MG63 (cell line): ENCODE measurements at places on chromosomes 3 and 15.

- no peak for DNase-seq
Observed at GRCh38 chr3:72756900-72757299, 91.3 kb downstream of the SHQ1 start.

DNA sequence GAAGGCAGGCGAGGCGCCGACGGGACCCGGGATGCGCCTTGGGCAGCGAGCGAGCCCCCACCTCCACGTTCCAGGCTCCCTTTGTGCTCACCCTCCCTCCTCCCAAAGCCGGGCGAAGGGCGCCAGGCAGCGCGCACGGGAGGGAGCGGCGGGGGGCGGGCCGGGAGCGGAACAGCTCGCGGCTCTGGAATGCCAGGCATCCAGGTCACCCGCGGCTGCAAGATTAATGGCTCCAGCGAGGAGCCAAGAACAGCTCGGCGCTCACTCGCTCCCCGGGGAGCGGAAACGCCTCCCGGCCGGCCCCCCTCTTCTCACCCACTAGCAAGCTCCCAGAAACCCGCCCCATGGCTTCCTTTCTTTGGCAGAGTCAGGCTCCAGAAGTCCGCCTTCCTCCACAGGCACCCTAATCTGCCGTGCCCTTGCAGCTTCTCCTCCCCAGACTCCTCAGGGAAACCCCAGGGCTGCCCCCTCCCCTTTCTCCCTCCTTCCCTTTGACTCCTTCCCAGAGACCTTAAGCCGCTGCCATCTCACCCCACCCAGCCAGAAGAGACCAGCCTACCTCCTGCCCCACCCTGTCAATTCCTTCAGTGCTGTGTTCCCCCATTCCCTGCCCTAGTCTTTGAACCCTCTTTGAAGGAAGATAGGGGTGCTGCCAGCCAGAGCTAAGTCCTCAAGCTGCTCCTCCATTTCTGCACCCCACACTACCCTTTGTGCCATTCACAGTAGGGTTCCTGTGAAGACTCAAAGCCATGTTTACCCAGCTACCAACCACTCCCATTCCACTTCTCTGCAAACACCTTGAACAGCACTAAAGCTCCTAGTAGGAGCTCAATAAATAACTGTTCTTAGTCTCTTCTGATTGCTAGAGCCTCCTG, 9.9 kb downstream of the AMOTL2 start:
- DNase-seq: peak; percentile 100

DNA sequence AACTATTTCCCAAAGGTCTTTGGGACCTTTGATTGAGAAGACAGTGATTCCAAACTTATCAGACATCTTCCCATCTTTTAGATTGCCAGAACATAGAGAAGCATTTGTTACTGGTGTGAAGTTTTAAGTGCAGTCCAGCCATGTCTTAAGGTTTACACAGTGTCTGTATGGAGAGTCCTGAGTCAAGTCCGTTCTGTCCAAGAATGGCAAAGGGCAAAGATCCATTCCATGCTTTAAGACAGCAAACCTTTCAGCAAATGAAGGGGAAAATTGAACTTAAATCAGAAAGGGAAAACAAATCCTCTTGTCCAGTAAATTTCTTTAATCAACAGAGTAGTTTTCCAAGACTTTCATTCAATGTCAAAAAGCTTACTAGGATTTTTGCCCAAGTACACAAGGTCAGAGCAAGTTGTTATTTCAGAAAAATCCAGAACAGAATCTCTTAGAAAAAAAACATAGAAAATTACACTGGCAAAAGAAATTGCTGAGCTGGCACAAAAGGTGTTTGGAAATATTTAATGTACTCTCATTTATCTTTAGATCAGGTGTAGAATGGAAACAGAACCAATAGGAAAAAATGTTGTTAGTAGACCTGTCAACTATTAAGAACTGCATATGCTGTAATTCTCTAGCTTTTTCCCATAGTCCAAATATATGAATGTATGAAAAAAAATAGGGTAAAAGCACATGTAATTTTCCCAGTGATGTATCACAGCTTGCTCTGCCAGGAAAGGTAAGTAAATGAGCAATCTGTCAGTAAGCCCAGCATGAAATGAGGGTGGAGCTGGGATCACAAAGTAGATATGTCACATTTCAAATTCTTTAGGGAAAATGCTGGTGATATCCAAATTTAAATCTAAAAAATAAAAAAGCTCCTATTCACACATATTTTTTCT, 1099.9 kb downstream of the TUSC7 start:
- DNase-seq: no peak

DNA sequence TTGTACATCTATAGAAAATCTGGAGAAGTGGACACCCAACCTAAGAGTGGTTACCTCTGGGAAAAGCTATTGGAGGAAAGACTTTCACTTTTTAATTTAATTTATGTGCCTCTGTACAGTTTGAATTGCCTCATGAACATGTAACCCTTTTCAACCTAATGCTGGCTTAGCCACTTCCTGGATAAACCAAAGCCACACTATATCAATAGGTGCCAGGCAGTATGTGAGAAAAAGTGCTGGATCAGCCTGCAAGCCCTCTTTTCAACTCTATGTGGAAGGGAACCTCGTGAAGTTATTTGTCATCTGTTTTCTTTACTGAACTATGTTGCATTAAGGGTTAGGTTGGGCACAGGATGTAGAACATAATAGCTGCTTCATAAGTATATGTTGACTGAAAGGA, 9.3 kb upstream of the TOPAZ1 start:
- DNase-seq: no peak

DNA sequence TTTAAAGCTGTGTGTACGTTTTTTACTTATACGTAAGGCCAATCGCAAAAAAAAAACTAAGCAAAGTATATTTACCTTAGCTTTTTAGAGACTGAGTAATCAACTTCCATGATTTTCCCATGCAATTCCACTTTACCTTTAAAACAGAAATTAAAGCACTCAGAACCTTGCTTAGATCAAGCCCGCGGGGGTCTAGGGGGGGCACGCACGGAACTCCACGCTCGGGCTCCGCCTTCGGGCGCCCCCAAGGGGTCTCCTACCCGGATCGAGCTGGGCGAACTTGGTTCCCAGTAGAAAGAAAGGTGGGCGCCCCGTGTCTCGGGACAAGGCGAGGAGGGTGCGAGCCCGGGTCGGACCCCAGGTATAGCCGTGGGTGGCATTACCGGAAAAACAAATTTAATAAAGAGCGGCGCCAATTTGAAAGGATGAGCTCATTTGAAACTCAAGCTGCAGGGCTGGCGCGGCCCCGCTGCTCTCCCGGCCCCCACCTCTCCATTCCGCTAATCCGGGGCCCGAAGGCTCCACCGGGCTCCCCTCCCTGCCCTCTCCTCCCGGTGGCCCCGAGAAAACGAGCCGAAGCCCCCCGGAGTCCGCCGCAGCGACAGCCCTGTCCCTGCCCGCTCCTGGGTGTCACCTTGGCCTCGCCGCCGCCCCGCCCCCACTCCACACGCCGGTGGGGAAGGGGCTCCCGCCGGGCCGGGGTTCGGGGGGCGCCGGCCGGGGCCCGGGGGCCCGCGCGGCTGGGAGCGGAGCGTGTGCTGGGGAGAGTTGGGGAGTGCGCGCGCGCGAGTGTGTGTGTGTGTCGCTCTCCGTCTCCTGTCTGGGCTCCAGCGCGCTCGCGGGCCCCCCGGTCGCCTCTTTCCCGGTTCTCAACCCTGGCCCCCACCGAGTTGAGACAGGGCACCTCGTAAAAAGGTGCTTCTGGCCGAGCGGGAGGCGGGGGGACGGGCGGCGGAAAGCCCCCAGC, 1.5 kb downstream of the IGF2BP2 start:
- DNase-seq: peak; percentile 57

- DNase-seq: no peak
Observed at GRCh38 chr15:96350934-96351724, 20.6 kb downstream of the NR2F2 start.

DNA sequence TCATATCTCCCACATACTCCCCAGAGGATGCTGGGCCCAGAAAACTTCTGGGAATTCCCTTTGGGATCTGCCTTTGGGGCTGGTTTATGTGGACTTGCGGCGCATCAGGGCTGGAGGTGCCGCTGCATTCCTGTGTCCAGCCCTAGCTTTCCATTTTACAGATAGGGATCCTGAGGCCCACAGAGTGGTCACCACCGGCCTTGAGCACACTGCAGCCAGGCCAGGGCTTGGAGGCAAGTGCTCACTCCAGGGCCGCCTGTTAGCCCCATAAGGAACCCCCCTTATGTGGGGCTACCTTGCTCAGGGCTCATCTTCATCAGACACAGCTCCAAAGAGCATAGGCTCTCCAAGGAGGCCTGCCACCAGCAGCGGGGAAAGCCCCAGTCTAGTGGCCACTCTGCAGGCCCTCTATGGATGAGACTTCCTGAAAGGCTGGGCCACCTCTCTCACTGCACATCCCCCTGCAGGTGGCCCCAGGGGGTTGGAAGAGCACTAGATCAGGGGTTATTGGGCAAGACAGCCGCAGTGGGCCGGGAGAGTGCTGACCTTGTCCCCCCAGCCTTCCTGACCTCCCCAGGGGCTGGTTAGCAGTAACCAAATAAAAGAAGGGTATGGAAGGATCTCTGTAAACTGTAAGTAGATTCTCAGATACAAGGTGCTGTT, 9.2 kb upstream of the ATP2B2 start:
- no peak for DNase-seq

GRCh38 chr3:64578797-64579196, 109.0 kb downstream of the ADAMTS9 start:
- DNase-seq: no peak

- DNase-seq: no peak
Observed at GRCh38 chr15:76155731-76156130, 95.9 kb downstream of the TMEM266 start.
